NCI-H2171 treated with DMSO at 0.1 percent for 48 hours (cell line): ENCODE measurements at places on chromosomes 16 and 17.

DNA sequence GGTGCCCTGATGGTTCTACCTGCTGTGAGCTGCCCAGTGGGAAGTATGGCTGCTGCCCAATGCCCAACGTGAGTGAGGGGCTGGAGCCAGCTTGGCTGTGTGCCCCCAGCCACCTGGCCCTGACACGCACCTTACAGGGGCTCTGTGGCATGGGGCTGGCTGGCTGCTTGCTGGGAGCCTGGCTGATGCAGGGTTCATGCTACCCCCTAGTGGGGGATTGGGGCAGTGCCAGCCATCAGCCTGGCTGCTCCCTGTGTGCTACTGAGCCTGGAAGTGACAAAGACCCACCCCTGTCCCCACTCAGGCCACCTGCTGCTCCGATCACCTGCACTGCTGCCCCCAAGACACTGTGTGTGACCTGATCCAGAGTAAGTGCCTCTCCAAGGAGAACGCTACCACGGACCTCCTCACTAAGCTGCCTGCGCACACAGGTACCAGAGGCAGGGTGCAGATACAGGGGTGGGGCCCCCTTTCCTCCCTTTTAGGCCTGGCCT is 5.7 kb downstream of the GRN start:
- DNase-seq, result peak; percentile 65

DNA sequence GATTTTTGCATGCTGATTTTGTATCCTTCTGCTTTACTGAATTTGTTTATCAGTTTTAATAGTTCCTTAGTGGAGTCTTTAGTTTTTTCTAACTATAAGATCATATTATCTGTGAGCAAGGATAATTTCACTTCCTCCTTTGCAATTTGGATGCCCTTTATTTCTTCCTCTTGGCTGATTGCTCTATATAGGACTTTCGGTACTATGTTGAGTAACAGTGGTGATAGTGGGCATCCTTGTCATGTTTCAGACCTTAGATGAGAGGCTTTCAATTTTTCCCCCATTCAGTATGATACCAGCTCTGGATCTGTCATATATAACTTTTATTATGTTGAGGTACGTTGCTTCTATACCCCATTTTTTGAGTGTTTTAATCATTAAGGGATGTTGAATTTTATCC is 224.5 kb upstream of the CNTNAP4 start:
- no peak for DNase-seq

GRCh38 chr16:84821728-84822689 is 2.2 kb downstream of the CRISPLD2 start:
- DNase-seq, result no peak

DNA sequence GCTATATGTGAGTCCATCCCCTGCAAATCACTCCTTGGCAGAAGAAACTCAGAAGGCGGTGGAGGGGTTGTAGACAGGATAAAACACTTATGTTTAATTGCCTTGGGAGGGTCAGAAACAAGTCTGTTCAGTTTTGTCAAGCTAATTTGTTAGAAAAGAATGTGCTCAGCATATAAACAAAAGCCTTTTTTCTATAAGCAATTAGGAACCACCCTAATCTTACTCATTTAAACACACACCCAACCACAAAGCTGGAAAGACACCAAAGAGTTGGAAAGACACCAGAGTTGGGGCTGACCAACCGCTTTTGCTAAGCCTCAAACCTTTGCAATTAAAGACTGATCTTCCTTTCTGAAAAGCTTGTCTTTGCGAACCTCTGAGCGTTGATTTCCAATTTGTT is 439.2 kb upstream of the ERCC4 start:
- no peak for DNase-seq

DNA sequence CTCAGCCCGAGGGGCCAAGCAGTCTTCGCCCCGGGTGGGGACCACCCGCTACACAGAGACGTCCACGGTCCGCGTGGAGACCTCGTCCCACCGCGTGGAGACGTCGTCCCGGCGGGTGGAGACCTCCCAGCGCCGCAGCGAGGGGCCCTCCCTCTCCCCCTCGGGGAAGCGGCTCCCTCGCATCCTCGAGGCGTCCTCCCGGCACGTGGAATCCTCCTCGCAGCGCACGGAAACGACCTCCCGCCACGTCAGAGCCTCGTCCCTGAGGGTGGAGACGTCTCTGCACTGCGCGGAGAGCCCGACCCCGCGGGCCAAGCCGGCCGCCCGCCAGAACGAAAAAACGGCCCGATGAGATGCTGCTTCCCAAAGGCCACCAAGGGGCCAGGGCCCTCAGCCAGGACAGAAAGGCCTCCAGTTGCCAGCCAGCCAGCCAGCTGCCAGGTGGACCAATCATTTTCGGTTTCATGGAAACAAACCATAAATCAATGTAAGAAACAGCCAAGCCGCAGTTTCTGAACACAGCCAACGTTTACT is 424 bp downstream of the C17orf100 start:
- DNase-seq, result peak; percentile 12

- no peak for DNase-seq
Observed at GRCh38 chr16:85573696-85574641, 39.2 kb upstream of the GSE1 start.

- no peak for DNase-seq
Observed at GRCh38 chr17:81665205-81666091, 957 bp downstream of the OXLD1 start.

DNA sequence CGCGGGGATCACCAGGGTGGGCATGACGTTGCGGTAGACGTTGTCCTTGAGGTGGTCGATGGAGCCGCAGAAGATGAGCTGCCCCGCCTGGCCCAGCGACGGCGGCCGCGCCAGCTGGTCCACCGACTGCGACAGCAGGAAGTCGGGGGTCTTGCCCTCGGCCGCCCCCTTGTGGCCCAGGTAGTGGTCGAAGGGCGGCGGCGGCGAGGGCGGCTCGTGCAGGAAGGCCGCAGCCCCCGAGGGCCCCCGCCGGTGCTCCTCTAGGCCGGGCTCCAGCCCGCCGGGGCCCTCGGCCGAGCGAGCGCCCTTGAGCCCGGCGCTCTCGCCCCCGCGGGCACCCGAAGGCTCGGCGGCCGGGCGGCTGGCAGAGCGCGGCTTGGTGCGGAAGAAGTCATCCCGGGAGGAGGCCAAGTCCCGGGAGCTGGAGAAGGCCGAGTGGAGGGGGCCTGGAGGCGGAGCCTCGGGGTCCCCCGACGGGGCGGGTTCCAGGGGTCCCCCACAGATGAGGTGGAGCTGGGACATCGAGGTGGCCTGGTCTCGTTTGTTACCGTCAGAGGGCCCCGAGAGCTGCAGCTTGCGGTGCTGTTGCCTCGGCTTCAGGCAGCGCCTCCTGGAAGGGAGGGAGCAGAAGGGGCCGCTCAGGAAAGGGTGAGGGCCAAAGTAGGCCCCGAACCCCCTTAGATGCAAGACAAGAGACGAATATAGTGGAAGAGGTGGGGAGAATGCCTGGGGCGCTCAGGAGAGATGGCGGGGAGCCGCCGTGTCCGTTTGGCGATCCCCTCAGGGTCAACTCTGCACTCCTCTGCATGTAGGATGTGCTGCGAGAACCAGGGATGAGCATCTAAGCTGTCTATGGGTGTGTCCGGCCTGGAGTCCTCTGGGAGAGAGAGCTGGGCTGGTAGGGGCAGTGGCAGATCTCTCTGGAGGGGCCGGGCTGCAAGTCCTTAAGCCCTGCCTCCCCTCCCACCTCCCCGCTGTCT is 8.8 kb downstream of the FAM171A2 start:
- no peak for DNase-seq

DNA sequence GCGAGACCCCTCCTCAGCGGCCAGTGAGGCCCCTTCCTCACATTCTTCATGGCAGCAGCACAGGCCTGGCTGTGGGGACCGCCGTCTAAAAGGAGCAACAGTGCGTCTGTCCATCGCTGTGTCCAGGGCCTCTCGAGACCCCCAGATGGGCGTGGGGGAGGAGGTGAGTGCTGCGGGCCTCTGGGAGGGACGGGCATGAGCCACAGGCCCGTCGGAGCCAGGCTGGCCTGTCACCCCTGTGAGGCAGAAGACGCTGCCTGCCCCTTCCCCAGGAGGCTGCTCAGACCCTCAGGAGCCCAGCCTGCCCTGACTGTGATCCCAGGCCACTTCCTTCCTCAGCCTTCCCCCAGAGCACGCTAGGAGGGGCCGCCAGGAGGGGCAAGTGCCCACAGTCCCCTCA is 2.1 kb upstream of the PYCR1 start:
- DNase-seq, result no peak

GRCh38 chr16:85527042-85527766 is 85.9 kb upstream of the GSE1 start:
- DNase-seq, result no peak

- no peak for DNase-seq
Observed at GRCh38 chr16:57245472-57246113, 534 bp downstream of the ARL2BP start.

GRCh38 chr17:45646288-45646988 is 137.7 kb upstream of the CRHR1 start:
- no peak for DNase-seq

GRCh38 chr16:89565506-89566372 is 5.3 kb downstream of the RPL13 start:
- peak; percentile 84 for DNase-seq

DNA sequence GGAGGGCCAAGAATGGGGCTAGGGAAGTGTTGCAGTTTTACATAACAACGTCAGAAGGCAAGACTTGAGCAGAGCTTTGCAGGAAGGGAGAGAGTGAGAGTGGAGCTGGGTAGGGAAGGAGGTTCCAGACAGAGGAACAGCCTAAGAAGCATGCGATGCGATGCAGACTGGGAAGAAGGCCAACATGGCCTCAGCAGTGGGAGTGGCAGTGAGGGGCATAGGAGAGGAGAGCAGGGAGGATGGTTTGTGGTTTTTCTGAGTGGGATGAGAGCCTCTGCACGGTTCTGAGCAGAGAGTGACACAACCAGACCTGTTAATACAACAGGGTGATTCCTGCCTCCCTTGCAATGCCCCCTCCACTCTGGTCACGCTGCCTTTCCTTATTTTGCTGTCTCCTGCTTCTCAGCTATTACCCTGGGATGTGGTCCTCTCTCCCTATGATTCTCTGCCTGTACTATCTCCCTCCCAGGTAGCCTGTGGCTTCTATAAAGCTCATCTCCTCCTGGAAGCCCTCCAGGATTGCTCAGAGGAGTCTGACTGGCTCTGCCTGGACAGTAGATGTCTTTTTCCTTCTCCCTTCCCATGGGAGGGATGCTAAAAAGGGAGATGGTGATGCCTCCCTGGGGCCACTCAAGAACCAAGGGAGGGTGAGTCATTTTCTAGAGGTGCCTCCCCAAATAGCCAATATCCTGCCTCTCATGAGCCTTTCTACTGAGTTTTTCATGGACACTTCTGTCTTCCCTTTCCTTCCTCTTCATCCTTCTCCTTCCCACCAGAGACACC is 38.7 kb upstream of the NGFR start:
- no peak for DNase-seq

DNA sequence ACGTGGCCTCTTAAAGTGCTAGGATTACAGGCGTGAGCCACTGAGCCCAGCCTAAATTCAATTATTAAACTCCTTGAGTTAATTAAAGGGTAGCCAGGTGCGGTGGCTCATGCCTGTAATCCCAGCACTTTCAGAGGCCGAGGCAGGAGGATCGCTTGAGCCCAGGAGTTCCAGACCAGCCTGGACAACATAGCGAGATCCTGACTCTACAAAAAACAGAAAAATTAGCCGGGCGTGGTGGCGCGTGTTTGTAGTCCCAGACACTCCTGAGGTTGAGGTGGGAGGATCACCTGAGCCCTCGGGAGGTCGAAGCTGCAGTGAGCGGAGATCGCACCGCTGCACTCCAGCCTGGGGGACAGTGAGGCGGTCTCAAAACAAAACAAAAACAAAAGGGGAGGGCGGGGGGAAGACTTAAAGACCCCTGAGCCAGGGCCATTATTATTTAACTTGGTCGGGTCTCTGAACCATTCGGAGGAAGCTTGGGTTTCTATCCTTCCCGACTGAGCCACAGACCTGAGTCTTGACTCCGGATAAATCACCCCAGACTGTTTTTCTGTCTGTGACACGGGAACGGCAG is 19.5 kb downstream of the BCL7C start:
- DNase-seq, result no peak

- peak; percentile 76 for DNase-seq
Observed at GRCh38 chr16:68229431-68230175, 6.3 kb downstream of the ESRP2 start.

DNA sequence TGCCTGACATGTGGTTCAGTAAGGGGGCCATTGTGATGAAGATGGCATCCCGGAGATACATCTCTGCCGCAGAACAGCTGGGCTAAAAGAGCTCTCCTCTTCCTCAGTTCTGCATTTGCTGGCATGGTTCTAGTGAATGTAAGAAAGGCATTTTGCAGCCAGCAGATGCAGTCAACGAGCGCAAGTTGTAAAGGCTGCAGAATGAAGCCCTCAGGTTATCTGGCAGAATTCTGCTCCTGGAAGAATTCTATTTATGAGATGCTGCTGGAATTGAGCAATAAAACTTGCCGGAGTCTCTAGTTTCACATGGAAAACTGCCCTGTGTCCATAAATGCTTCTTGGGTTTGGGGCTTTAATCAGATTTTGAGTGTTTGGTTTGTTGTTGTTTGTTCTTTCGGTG is 176.8 kb upstream of the HSBP1 start:
- no peak for DNase-seq

- no peak for DNase-seq
Observed at GRCh38 chr17:2181206-2181896, 122.2 kb downstream of the SMG6 start.

GRCh38 chr17:49509588-49509917 is 14.5 kb downstream of the NGFR start:
- no peak for DNase-seq

DNA sequence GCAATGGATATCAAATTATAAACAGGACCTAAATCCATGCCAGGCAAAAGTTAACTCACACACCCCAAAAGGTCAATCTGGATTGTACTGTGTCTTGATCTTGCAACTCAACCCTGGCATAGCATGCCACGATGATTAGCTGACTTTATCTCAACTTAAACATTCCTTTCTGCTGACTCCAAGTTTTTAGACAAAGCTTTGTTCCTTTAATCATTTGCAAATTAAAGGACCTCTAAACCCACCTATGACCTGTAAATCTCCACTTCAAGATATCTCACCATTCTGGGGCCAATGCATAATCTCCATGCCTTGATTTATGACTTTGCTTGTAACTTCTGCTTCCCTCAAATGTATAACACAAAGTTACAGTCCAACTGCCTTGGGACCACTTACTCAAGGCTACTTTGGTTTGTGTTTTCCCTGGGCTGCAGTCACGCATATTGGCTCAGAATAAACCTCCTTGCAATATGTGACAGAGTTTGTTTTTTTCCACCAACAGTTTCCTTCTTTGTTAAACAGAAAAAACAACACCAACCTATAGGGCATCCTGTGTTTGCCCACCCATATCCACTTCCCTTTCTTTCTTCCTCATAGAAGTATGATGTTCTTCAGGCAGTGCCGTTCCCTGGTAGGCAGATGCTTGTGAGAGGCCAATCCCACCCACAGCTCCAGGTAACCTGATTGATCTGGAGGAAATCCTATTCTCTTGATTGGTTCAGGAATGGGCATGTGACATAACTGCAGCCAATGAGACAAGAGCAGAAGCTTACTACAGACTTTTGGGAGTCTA is 390.6 kb upstream of the ERCC4 start:
- no peak for DNase-seq

DNA sequence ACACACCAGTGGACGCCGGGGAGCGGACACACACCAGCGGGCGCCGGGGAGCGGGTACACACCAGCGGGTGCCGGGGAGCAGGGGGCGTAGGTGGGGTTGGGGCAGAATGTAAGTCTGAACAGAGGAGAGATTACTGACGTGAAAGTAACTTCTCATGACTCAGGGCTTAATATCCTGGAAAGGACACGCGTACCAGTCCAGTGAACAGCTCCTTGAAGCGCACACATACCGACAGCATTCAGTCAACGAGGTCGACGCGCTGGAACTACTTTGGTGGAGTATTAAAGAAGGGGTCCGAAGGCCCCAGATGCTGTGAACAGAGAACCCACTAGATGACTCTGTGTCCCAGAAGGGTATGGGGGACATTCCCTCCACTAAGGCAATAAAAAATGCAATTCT is 129.6 kb downstream of the ENGASE start:
- DNase-seq, result no peak

- no peak for DNase-seq
Observed at GRCh38 chr16:75379911-75380847, 53.1 kb downstream of the CFDP1 start.
